ENCODE measurements at places on chromosomes 4 and X. TPM values are rescaled to one million over a fixed set of nuclear protein-coding genes. Genes with fewer than 3 reads are reported as not detected.

DNA sequence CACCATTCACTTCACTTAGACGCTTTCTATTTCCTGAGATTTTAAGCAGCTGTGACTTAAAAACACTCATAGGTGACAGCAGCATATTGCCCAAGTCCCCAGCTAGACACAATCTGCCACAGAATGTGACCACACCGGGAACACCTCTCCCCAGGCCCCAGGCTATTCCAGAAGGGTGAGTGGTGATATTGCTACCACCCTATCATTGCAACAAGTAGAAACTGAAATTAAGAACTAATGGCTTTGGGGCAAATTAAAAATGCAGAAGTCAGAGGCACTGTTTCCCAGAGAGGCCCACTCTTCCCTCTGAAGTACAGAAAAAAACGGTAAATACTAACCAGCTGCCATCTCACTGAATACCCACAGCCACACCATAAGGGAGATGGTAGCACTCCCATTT is 35.0 kb downstream of the QDPR start:
- DNase-seq, result no peak

DNA sequence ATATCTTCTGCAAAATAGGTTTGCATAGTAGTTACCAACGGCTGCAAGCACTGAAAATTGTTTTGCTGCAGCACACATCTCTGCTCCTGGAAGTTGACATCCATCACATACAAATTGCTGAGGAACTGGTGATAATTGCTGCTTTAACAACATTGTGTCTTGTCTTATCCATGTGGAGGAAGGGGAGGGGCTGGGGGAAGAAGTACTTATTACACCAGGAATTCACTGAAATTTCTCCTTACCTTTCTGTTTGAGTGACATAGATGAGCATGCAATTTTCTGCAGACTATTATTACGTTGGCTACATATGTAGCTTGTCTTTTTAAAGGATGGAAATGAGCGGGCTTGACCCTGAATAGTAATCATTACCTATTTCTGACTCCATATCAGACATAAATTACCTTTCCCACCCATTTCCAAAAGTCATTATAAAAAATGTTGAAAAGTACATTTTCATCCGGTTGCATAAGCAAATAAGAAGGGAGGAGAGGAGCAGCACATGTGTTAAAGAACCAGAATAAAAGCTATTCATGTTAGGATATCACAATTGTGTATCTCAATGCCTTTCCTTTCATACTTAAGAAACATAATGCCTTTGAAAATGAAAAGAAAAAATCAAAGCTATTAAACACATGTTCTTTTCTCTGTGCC is 1905.6 kb downstream of the PCDH7 start:
- no peak for DNase-seq

The PLAC1 gene
- 4.7 TPM for polyA plus RNA-seq

The NXT2 gene
- 19.4 TPM for polyA plus RNA-seq

The SCML1 gene
- polyA plus RNA-seq, result 15.6 TPM

DNA sequence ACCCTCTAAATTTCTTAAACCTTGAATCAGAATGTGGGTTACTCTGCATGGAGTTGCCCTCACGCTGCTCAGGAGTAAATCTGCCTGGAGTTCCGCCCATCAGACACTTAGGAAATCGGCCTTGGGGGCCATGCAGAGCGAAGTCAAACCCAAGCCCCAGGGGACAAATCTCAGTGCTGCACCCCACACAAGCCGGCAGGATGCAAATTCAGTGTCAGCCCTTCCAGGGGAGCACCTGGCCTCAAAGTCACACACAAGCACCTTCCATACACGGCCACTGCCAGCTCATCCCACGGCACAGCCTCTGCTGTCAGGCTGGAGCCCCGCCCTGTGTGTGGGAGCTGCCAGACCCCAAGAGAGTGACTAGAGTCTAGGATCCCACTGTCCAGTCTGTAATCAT is 27.4 kb downstream of the RNF212 start:
- no peak for DNase-seq

DNA sequence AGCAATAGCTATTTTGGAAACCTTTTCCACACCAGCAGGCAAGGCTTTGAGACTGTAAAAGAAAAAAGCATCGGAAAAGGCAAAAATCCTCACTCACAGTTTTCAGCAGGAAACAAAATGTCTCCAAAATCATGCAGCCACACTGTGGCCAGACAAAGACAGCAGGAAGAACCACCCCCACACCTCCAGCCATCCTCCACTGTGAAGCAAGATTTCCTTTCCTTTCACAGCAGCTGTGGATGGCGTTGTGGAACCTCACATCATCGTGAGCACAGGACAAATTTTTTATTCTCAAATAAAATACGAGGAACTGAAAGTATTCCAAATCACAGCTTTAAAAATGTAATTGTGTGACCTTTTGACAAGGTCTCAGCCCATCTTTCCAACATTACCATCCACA is 351.7 kb upstream of the NOCT start:
- DNase-seq, result no peak

GRCh38 chr4:186932631-186933187 is 209.1 kb upstream of the FAT1 start:
- DNase-seq, result peak; percentile 70

DNA sequence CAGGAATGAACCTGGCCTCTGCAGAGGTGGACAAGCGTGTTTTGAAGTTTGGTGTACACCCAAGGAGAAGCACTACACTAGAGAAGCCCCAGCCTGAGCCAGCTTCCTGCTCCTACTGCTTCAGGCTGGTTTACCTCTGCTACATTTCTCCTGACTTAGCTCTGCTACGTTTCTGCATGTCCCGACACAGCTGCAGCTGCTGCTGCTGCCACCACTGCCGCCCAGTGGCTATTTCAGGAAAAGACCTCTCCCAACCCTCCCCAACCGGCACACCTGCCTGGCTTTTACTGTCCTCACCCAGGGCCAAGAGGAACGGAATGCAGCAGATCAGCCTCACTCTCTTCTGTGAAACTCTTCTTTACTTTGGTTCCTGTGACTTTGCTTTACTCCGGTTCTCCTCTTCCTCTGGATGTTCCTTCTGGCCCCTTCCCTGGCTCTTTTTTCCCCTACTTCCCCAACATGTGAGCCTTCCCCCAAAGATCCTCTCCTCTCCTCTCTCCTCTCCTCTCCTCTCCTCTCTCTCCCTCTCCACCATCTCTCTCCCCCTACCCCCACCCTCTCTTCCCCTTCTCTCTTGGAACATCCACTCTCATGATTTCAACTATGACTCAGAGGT is 3.1 kb upstream of the P2RY4 start:
- DNase-seq, result no peak

The IL1RAPL1 gene
- polyA plus RNA-seq, result 2.7 TPM

The MAML3 gene
- 16.2 TPM for polyA plus RNA-seq

- DNase-seq, result no peak
Observed at GRCh38 chrX:31061091-31061490, 10.8 kb downstream of the FTHL17 start.

- no peak for DNase-seq
Observed at GRCh38 chr4:77079281-77079680, 3.5 kb upstream of the CCNI start.

DNA sequence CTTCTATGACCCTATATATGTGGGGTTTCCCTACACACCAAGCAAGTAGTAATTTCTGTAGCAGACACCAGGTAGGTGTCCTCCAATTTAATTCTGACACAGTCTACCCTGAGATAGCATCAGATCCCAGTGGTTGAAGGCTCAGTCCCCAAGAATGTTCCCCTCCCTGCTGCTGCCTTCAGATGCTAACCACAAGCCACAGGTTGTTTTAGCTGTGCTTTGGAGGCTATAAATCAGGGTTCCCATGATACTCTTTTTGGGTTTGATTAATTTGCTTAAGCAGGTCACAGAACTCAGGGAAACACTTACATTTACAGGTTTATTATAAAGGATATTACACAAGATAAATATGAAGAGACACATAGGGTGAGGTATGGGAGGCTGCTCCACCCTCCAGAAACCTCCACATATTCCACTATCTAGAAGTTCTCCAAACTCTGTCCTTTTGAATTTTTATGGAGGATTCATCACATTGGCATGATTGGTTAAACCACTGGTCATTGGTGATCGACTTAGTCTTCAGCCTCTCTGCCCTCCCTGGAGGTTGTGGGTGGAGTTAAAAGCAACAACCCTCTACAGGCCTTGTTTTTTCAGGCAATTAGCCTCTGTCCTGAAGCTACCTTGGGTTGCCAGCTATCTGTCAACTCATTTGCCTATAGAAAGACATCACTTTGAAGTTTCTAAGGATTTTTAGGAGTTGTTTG is 50.8 kb downstream of the GRIA2 start:
- no peak for DNase-seq

GRCh38 chrX:19739683-19740082 is 147.7 kb downstream of the SH3KBP1 start:
- DNase-seq, result no peak

- DNase-seq, result no peak
Observed at GRCh38 chr4:52939739-52940138, 77.6 kb downstream of the RASL11B start.

The KCNIP4 gene
- polyA plus RNA-seq, result 12.3 TPM

DNA sequence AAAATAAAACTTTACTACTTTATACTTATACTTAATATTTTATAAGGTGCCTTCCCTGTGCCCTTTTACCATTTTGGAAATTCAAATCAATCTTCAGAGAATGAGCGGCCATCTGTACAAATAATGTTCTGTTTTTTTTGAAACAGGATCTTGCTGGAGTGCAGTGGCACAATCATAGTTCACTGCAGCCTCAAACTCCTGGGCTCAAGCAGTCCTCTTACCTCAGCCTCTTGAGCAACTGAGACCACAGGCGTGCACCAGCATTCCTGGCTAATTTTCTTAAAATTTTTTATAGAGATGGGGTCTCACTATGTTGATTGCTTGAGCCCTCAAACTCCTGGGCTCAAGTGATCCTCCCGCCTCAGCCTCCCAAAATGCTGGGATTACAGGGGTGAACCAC is 53.5 kb downstream of the FAM114A1 start:
- DNase-seq, result no peak

GRCh38 chrX:9160698-9161329 is 126.9 kb upstream of the FAM9B start:
- no peak for DNase-seq

- no peak for DNase-seq
Observed at GRCh38 chrX:135541351-135541750, 20.9 kb downstream of the INTS6L start.

- no peak for DNase-seq
Observed at GRCh38 chr4:127214016-127214415, 418.7 kb upstream of the INTU start.

DNA sequence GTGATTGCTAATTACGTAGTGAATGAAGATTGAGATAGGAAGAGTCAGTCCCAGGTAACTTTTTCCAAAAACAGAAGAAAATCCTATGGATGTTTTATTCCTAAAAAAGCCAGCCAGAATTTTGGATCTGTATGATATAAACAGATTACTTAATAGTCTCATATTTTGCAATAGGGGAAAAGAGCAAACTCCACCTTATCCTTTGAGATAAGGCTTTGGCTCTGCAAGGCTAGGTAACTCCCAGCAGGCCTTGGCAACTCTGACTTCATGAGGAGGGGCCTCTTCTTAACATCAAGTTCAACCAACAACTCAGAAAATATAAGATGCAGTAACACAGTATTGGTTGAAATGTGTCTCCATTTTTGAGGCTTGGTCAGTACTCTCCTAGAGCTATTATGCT is 98.7 kb upstream of the SLC4A4 start:
- DNase-seq, result no peak

DNA sequence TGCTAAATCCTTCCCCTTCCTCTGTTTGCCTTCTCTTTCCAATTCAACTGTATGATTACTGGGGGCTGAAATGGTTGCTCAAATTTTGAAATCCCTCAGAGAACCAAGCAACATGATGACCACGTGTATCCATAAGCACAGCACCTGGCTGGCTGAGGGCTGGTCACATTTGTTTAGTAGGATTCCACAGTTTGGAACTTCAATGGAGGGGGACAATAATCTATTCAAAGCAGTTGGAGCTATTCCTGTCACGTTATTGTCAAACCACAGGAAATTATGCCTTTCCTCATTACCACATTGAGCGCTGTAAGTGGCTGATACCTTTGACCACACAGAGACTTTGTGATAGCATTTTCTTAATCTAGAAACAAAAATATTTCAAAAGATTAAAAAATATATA is 7.0 kb downstream of the TMSB4X start:
- DNase-seq, result no peak

All from left renal cortex interstitium (tissue), 4 donors.